ENCODE measurements at places on chromosomes 2 and 18. TPM values are rescaled to one million over a fixed set of nuclear protein-coding genes. Genes with fewer than 3 reads are reported as not detected.

GMPPA gene
- total RNA-seq: 22.5 TPM

PROKR1 gene
- not detected for total RNA-seq

L3MBTL4 gene
- total RNA-seq: 0.85 TPM

EFHD1 gene
- total RNA-seq: 4.3 TPM

KIAA2012 gene
- total RNA-seq: not detected

CREG2 gene
- not detected for total RNA-seq

GKN1 gene
- total RNA-seq: not detected

BUB1 gene
- total RNA-seq: 4.0 TPM

SLC39A6 gene
- total RNA-seq: 22.9 TPM

TMEM178A gene
- 0.99 TPM for total RNA-seq

ZFAND2B gene
- 69.6 TPM for total RNA-seq

SCYGR3 gene
- total RNA-seq: not detected

TNP1 gene
- not detected for total RNA-seq

Data from naive thymus-derived CD8-positive, alpha-beta T cell (primary cell).